GOT3 (cell line): ENCODE measurements at places on chromosomes 7 and 10.

DNA sequence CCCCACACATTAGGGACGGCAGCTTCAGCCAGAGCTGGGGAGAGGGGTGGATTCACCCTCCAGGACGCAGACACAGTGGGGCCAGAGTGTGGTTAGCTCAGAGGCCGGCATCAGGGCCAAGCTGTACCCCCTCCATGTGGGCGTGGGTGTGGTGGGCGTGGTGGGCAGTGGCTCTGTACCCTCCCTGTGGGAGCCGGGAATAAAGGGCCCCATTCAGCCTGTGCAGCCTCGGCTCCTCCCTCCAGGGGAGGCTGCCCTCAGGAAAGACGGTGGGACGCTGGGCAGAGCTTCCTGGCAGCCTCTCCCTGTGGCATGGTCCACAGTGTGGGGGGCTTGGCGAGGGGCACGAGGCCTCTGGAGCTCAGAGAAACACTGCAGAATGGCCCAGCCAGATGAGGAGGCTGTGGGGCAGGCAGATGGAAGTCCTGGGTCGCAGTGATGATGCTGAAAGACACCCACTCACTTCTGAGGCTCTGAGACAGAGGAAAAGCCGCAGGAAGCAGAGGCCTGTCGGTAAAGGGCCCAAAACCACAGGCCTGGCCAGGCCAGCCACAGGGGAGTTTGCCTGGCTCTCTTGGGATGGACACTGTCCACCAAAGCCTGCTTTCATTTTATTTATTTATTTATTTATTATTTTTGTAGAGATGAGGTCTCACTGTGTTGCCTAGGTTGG, 108.0 kb downstream of the SH3PXD2A start:
- no peak for DNase-seq

- DNase-seq, result no peak
These were observed 279.4 kb upstream of the HABP2 start for GRCh38 chr10:113273181-113274163.

DNA sequence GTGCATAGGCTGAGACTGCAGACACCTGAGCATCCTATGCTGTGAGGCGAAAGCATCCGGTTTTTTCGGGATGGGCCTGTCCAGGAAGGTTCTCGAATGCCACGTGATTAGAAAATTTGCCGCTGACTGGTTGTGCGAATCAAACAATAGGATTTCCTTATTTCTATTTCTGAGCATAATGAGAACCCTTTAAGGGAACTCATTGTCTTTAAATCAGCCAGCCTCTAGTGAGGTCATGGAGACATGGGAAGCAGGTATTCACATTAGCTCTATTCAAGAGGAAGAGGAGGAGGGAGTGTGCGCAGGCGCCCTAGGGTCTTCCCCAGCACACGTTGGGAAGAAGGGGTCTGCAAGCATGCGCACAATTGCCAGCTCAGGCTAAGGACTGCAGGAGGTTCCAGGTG, 5.6 kb downstream of the GIMAP1 start:
- no peak for DNase-seq

DNA sequence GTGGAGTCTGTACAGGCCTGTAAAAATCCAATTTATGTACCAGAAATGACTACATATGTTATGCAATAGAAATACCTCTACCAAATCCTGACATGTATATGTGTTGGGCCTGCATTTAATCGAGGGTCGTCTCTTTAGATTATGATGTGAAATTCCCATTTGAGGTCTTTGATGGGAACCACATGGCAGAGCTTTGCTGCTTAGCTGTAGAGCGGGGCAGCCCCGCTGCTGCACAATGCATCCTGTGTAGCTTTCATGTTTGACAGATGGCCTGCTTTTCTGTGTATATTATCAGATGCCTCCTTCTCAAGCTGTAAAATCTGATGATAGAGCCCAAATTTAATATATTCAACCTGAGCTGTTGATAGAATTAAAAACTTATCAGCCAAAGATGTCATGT, 65.8 kb downstream of the RAB18 start:
- DNase-seq, result no peak

DNA sequence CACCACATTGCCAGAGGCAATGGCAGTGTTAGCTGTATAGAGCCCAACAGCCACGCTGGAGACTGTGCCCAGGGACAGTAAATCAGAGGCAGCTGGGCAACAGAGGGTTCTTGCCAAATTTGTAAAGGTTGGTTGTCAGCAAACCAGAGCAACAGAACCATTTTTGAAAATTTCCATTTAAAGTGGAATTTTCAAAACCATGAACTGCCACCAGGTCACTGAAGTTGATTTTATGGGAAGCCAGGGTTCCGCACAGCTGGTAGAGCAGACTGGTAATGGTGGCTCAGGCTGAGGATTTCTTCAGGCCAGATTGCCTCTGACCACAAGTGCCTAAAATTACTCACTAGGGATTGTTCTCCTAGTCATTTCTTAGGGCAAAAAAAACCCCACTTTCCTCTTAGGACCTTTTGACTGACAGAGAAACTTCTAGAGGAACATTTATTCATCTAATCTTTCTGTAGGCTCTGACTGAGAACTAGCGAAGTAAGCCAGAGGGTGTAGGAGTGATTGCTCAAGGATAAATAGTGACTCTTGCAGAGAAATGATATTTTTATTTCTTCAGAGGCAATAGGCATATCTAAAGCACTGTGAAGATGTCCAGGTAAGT, 342.4 kb downstream of the BBS9 start:
- DNase-seq, result no peak

DNA sequence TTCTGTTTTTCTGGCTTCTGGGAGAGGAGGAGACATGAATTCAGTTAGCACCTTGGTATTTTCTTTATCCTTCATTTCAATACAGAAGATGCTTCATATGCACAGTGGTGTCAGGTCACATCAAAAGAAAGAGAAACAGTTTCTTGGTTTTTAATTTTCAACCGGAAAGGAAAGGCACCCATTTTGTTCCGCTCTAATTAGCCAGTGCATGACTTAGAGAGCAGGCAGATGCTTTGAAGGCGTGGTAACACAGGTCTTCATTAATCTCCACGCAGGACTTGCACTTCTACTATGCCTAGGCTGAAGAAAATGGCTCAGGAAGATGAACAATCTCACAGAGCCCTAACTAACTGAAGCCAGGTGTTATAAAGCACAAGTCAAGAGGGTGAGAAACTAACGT, 70.4 kb upstream of the ATRNL1 start:
- no peak for DNase-seq
